ENCODE measurements at places on chromosomes 4 and X.

- no peak for DNase-seq
Measured at GRCh38 chrX:31228415-31228832, 156.6 kb upstream of the FTHL17 start.

DNA sequence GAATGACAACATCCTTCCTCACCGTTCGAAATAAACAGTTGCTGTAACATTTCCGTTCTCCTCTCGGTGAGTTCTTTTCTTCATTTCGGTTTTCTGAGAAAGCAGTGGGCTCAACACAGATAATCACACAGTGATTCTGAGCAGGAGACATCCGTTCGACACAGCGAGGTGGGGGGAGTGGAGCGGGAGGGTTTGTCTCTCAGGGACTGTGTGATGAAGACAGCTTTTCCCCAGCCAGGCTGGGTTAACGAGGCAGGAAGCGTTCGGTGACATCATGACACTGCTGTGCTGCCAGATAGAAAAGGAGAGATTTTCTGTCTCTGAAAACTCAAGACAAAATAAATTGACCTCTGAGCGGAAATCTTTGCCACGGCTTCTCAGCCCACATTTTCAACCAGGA, 119.3 kb downstream of the CRLF2 start:
- no peak for DNase-seq

DNA sequence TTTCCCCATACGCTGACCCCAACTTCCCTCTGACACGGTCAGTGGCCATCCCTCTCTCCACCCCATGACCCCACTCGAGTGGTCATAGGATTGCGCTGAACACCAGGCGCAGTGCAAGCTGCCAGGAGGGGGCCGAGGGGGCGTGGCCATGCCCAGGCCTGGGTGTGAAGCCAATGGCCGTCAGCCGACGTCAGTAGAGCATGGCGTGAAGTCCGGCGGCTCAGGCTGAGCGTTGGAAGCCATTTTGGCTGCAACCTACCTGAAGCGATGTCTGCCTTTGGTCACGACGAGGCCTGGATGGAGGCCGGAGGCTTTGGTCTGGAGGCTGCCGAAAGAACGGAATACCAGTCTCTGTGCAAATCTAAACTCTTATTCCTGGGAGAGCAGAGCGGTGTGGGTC, at the start of gene RAB41:
RAB41 (plus strand) TSS at position 222 of the 400 bp plus-strand sequence; CDS start at position 268, 46 bp downstream.
- no peak for DNase-seq

DNA sequence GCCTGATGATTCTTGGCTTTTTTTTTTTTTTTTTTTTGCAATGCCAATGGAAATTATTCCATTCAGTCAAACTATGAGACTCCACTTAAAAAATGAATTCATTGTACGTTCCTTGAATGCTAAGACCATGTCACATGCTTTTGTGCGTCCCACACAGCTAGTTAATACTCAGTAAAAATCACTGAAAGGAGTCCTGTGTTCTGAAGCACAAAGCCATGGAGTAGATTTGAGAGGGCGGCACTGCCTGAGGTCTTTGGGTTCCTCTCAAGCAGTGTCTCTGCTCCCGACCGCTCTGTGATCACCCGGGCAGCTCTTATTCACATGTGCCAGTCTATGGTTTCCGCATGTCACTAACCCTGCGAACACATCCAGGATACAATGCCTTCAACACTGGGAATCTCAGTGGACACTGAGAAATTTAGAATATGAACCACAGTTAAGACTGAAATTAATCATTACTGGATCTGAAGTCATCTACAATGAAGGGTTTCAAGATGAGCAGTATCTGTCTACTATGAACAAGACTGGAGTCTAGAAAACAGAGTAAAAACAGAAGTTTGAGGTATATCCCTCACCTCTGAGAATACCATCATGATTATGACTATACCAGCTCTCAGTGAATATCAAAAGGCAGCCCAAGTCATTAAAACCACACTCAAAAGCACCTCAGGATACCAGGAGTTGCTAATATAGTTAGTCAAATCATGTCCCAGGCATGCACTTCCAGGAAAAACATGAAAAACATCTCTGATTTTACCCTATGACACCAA, 193.0 kb downstream of the MGST2 start:
- no peak for DNase-seq

- peak; percentile 21 for DNase-seq
Measured at GRCh38 chr4:5928274-5928673, 35.4 kb upstream of the CRMP1 start.

GRCh38 chr4:83340692-83341343, 6.2 kb upstream of the HPSE start:
- no peak for DNase-seq

- DNase-seq: no peak
Measured at GRCh38 chr4:148292686-148293085, 149.5 kb downstream of the NR3C2 start.

GRCh38 chr4:103375278-103375677, 177.1 kb upstream of the CENPE start:
- no peak for DNase-seq

DNA sequence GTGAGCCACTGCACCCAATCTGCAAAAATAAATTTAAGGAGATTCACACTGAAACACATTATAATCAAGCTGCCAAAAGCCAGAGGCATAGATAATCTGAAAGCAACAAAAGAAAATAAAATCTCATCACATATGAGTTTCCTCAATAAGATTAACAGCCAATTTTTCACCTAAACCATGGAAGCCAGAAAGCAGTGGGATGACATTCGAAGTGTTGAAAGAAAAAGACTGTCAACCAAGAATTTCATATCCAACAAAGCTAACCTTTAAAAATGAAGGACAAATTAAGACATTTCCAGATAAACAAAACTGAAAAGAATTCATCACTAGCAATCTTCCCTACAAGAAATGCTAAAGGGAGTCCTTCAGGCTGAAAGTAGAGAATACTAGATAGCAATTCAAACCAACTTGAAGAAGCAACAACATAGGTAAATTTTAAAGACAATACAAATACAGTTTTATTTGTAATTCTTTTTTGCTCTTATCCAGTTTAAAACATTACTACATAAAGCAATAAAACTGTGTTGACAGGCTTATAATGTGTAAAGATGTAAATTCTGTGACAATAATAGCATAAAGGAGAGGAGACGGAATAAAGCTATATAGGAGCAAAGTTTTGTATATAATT, 23.1 kb upstream of the KLHL8 start:
- peak; percentile 5 for DNase-seq

DNA sequence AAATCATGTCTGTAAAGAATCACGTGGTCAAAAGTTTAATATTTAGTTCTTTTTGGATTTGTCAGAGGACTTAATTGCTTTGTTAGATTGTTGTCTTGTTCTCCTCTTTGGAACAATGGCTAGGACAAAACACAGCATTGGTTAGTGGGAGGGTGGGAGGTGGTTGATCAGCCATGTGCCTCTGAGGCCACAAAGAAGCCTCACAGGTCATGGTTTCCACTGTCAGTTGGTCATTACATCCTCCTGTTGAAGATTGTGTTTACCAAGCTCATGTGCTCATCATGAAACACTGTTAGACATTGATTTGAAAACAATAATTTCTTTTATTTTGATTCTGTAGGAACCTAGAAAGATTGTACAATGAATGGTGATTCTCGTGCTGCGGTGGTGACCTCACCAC, 31.9 kb downstream of the ADD1 start:
- DNase-seq: no peak

- DNase-seq: peak; percentile 69
Measured at GRCh38 chr4:101198682-101199339, 148.5 kb downstream of the PPP3CA start.

- no peak for DNase-seq
Measured at GRCh38 chrX:100085846-100086245, 324.2 kb downstream of the PCDH19 start.

DNA sequence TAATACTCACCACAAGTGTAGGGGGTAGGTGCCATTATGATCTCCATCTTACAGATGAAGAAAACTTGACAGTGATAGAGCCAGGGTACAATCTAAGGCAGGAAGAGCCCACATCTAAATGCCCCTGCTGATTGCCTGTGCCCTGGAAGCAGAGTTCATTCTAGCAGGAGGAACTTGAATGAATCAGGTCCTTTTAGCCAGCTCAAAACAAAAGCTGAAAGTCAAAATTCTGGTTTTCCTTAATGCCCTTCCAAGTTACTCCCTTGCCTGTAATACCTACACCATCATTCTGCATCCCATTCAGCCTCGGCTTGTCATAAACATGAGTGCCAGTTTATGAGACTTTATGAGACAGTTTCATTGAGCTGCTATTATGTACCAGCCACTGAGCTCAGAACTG, 89.6 kb downstream of the SCD5 start:
- no peak for DNase-seq

- DNase-seq: no peak
Measured at GRCh38 chr4:2069986-2070385, 10.9 kb downstream of the NAT8L start.

DNA sequence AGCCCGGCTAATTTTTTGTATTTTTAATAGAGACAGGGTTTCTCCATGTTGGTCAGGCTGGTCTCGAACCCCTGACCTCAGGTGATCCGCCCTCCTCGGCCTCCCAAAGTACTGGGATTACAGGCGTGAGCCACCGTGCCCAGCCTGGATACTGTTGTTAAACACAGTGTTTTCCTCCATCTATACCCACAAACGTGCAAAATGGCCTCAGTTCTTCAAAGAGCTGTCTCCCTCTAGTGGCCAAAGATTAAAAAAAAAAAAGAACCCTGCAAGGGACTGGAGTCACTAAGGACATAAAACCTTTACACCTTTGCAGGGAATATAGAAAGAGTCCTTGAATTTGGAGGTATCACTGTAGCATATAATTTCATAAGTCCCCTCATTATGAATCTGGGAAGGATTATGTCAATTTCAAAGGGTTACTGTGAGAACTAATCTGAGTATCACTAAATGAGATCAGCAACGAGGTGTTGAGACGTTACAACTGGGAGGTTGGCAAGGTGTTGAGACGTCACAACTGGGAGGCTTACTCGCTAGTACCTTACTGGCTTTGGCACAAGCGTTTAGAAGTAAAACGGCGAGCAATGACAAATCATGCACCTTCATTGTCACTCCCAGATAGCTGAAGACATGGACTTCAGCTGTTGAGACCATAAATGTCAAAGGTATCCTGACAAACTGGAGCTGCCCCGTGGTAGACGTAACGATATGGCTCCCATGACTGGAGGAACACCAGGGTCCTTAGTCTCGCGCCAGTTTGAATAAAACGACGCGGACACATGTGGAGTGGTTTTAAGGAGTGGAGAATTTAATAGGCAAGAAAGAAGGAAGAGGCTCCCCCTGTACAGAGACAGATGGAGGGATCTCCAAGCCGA, 33.4 kb upstream of the ENPP6 start:
- DNase-seq: peak; percentile 33

- no peak for DNase-seq
Measured at GRCh38 chrX:94662689-94663088, 988.7 kb downstream of the FAM133A start.

- no peak for DNase-seq
Measured at GRCh38 chr4:1215141-1216075, 33.5 kb downstream of the CTBP1 start.

Data from NCI-H345 (cell line).